Dermis blood vessel endothelial cell (primary cell): ENCODE measurements at places on chromosomes 16 and 17.
A peak's percentile ranks its signal among the peaks of the same experiment; 100 is the strongest.

DNA sequence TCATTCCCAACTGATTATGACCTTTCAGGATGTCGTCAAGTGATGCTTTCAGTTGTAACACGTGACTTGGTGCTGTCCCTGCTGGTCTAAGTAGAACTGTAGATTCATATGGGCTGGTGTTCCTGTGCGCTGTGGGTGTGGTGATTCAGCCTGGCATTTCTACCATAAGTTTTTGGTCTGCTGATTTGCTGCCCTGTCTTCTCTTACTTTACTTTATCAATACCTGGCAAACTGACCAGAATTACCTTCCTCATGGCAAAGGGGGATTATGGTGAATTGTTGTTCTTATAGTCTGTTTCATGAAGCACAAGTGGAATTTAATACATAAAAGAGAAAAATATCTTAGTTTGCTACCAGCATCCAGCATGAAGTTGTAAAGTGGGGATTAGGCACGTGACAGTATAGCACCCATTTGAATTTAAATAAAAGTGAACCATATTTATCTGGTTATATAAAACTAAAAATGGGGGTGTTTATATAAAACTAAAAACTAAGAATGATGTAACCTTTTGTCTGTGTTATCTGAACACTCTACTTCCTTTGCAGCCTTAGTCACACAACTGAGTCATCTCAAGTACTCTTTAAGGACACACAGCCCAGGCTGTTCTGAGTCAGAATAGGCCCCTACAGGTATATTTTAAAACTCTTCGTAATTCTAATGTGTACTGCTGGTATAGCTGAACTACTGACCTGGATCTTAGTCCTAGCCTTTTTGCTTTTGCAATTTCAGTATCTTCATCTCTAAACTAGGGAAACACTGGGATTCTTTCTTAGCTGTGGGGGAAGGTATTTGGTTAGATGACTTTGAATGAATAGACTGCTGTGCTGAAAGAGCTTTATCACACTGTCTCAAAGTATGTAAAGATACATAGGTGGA lies 28.3 kb downstream of the TTC19 start:
- peak; percentile 93 for DNase-seq

DNA sequence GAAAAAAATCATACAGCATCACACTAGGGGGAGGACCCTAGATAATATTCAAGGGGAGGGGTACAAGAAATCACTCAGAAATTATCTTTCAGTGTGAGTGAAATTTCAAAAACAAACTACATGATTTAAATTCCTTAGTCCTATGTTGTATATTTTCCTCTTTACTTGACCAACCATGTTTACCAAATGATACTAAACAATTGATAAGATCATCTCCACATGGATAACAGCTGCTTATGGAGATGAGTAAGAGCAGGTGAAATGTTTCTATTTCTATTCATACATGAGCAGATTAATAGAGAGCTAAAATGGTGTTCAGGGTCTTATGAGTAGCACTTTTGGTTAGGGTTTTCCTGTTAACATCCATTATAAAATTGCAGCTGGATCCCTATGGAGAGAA lies 7.3 kb upstream of the VAT1L start:
- no peak for DNase-seq

DNA sequence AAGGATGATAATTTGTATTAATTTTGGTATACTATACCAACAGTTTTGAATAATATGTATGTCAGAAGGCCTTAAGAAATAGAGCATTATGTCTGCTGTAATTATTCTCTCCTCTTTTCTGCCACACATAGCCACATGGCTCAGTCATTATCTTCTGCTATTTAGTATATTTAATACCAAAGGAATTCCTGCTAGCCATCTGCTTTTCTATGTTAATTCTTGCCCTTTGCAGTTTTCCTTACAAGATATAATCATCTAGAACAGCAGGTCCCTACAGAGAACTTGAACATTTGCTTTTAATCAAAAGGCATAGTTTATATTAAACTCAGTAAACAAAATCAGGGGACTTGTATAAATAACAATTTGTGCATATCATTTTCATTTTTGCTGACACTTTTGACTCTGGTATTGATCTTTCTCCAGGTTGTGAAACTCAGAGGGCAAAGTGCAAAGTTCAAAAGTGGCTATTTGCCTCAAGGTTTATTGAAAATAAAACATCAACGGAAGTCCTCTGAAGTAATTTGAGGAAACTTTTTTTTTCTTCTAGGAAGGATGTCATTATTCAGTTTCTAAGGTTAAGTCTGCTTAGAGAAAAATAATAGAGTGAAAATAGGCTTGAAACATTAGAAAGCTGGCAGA lies 702.0 kb downstream of the KCNJ2 start:
- no peak for DNase-seq

DNA sequence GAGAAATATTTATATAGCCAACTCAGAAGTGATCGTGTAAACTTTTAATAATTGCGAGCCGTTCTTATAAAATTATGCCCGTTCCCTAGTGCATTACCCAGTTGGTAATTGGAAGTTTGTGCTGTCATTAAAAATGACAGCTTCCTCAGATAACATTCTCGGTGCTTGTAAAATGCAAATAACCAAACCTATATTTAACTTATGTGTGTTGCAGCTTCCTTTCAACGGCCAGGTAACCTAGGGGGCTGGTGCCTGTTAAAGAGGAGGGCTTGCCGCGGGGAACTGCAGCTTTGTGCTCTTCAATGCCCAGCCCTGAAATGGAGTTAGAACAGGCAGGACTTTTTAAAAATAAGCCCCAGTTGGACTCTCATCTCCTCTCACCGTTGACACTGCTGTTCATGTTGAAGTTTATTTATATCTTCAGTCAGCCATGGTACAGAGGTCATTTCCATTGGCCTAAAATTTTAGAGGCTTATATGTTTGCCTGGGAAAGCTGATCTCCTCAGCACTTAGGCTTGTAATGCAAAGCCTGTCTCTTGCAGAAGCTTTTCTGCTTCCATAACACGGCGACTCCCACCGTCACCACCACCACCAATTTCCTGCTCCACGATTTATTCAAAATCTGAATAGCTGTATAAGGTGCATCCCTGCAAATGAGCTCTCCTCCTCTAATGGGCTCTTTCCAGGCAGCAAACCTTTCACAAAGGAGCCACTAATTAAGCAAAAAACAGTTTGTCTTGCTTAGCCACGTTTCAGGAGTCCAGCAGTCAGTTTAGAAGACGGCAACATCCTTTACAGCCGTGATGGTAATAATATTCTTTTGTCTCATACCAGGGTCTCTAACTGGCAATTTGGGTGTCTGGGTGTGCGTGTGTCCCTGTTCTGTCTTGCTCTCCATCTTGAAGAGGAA lies 74.7 kb downstream of the RPA1 start:
- DNase-seq, result no peak

- no peak for DNase-seq
Measured at GRCh38 chr16:20409398-20410120, at the start of gene ACSM5. Gene ACSM5, plus strand, starts transcription at chr16:20409534. Its CDS starts 1,951 bp downstream, at chr16:20411485.

DNA sequence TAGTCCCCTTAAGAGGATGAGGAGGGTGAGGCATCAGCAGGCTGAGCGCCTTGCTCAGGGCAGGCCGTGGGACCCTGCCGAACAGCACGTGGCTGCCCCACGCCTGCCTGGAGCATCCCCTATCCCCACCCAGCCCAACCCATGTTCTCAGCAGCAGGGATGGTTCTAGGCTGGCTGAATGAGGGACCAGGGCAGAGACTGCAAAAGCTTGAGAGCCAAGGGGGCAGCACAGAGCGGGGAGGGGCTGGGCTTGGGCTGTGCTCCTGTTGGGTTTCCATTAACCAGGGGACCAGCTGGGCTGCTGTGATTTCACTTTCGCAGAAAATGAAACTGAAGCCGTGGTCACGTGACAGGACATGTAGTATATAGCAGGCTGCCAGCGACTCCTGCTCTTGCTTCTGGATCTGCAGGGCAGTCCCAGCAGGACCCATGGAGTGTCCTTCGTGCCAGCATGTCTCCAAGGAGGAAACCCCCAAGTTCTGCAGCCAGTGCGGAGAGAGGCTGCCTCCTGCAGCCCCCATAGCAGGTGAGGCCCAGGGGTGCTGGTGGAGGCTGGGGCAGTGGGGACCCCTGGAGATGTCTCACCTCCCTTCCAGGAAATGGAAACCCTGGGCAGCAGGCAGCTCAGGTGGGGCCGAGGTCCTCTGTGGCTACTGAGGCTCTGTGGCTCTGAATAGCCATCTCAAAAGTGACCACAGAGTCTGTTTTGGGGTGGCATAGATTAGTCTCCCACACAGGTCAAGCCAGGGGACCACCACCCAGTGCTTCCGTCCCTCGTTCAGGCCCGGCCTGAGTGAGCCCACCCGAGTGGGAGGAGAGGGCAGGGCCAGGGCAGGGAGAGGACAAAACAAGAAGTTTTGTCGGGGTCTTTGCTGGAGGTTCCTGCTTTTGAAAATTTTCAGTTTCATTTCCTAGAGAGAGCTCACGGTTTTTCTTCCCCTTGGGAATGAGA lies 2.9 kb downstream of the RNF213 start:
- DNase-seq, result peak; percentile 95

- DNase-seq, result no peak
Measured at GRCh38 chr16:26524281-26524680, 542.4 kb upstream of the C16orf82 start.

- peak; percentile 38 for DNase-seq
Measured at GRCh38 chr17:28944862-28945741, 6.2 kb downstream of the PHF12 start.

GRCh38 chr16:53899431-53899830 lies 195.5 kb downstream of the FTO start:
- no peak for DNase-seq

GRCh38 chr17:60464343-60464742 lies 42.1 kb downstream of the CHCT1 start:
- DNase-seq, result no peak

DNA sequence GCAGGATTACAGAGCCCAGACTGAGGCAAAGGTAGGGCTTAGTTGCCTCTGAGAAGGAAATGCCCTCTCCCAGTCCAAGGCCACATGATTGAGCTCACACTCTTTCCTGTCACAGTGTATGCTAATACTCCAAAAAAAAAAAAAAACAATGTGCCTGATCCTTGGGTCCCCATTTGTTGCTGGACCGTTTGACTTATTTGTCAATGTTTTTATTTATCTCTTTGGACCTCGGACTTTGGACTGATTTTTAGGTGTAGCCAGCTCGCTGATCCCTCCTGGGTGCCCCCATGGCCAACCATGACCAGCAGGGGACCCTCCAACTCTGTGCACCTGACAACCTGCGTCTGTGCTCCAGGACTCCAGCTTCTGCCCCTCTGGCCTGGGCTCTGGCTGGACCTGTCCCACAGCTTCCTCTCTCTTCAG lies 622 bp upstream of the CCL16 start:
- DNase-seq, result no peak

DNA sequence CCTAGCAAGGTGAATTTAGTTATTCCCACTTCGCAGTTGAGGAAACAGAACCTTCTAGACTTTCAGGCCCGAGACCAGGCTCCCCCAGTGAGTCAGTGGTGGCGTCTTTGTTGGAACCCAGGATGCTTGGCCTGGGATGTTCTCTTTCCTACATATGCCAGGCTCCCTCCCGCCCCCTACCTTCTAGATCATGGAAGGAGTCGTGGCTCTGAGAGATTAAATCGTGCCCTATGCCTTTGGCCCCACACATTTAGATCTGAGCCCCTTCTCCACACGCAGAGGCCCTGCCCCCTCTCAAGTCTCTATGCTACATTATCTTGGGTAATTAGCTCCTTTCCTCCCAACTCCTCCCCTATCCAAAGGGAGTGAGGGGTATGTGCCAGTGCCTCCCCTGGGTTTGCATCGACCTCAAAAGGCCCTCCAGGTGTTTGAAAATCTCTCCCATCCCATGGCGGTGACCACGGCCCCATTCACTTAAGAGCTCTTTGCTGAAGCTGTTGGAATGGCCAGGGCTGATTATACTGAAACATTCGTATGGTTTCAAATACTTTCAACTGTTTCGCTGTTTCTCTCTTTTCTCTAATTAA lies 3.0 kb downstream of the NGFR start:
- DNase-seq, result no peak

GRCh38 chr17:55275894-55276804 lies 11.4 kb downstream of the HLF start:
- no peak for DNase-seq

GRCh38 chr17:74865504-74866197 lies 6.0 kb upstream of the GRIN2C start:
- DNase-seq, result no peak

DNA sequence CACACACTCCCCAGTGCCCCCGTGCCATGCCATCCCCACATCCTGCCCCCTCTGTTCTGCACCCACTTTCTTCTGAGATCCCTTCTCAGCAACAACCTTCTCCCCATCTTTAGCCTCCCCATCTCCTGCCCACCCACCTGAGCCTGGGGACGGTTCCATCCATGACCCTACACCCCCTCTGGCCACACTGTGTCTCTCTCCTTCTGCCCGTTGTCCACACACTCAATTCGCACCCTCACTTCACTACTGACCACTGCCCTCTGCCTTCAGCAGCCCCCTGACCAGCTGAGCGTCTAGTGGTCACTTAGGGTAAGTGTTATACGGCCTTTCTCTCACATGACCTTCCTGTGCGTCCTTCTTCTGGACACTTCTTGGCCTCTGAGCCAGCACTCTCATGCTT lies 6.1 kb downstream of the ARHGAP27 start:
- no peak for DNase-seq

GRCh38 chr17:9116861-9117568 lies 95.7 kb downstream of the NTN1 start:
- DNase-seq, result no peak

DNA sequence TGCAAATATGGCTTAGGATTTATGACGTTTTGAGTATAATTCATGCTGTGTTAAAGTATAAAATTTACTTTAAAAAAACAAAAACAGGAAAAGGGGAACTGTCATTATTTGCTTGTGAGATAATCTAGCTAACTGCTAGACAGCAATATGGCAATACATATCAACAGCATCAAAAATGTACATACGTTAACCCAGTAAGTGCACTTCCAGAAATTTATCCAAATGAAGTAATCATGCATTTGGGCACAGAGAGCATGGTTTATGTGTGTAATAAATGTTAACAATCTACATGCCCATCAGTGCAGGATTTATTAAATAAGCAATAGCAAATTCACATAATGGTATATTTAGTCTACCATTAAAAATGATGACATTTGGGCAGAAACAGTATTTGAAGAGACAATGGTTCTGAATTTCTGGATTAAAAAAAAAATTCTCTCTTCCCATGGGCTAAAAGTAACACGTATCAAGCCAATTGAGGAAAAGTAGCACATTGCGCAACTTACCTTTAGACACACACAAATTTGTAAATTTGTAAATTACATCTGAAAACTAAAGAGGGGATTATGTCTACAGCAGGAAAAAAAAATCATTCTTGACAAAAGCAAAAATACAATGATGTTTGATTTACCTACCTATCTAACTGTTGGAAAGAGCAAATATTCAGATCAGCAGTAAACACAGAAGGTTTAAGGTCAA lies 80.2 kb downstream of the CACNG1 start:
- DNase-seq, result no peak

- DNase-seq, result no peak
Measured at GRCh38 chr17:37826497-37827430, 81.9 kb upstream of the HNF1B start.

- no peak for DNase-seq
Measured at GRCh38 chr16:8943001-8943763, 20.5 kb downstream of the USP7 start.
